ENCODE measurements at places on chromosomes 16 and 17.

GRCh38 chr16:69909760-69910159 lies 41.4 kb upstream of the CLEC18A start:
- no peak for DNase-seq

- peak; percentile 62 for DNase-seq
These were observed at the start of gene CMTM3 for GRCh38 chr16:66604376-66605176. Gene CMTM3, plus strand, starts transcription at chr16:66604704. Its CDS starts 102 bp downstream, at chr16:66604806.

DNA sequence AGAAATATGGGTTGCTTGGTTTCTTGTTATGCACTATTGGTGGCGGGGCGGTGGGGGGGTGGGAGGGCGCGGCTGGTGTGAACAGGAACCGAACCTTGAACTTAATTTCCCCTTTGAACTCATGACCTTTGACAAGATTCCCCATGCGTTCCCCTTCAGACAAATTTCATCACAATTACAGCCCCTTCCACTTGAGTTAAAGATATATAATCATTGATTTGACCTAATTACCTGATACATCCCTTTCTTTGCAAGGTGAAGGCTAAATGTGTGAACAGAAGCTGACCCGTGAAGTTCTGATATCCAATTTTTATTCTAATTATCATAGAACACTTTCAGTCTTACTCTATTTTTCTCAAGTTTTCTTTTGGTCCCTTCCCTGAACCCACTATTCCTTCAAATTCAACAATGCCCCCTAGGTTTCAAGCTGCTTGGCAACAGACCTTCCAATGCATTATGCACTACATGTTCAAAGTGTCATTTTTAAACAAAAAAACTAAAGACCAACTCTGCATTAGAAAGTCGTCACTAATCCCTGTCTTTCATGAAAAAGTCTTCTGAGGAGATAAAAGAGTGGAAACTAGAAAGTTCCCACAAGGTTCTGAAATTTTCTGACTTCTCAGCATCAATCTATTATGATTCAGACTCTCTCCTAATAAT lies 116.8 kb downstream of the SKAP1 start:
- DNase-seq, result no peak

DNA sequence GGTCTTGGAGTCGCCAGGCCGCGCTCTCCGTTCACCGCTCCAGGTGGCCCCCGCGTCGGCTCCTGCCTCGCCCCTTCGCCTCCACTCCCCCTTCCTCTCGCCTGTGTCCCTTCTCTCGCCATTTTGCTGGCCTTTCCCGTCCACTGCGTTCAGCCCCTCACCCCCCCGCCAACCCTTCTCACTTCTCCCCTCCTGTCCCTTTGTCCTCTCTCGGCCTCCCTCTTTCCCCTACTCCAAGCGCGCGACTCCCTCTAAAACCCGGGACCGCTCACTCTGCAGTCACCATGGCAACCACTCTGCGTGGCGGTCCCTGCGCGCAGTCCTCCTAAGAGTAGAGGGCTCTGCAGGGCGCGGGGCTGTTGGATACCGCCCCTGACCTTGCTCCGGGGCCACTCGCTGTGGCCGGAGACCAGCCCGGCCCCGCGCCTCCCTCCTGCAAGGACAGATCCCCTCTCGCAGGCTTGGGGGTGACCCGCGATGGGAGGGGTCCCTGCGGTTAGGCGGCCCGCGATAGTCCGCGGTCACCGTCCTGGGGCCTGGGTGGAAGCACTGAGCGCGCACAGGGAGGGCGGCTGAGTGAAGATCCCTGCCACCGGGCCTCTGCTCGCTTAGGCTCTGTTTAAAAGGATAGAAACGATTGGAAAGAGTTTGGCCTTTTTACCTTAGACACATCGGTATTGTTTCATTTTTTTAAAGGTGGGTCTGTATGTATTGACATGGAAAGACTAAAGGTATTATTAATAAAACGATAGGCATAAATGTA lies 454 bp downstream of the CCDC40 start:
- DNase-seq, result no peak

- no peak for DNase-seq
These were observed 12.2 kb downstream of the GALNS start for GRCh38 chr16:88844419-88845036.

- no peak for DNase-seq
These were observed 5.8 kb downstream of the ITPRIPL2 start for GRCh38 chr16:19119564-19119963.

DNA sequence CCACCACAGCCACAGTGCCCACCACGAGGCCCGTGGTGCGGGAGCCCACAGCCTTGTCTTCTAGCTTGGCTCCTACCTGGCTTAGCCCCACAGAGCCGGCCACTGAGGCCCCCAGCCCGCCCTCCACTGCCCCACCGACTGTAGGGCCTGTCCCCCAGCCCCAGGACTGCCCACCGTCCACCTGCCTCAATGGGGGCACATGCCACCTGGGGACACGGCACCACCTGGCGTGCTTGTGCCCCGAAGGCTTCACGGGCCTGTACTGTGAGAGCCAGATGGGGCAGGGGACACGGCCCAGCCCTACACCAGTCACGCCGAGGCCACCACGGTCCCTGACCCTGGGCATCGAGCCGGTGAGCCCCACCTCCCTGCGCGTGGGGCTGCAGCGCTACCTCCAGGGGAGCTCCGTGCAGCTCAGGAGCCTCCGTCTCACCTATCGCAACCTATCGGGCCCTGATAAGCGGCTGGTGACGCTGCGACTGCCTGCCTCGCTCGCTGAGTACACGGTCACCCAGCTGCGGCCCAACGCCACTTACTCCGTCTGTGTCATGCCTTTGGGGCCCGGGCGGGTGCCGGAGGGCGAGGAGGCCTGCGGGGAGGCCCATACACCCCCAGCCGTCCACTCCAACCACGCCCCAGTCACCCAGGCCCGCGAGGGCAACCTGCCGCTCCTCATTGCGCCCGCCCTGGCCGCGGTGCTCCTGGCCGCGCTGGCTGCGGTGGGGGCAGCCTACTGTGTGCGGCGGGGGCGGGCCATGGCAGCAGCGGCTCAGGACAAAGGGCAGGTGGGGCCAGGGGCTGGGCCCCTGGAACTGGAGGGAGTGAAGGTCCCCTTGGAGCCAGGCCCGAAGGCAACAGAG lies 10.5 kb downstream of the VASN start:
- no peak for DNase-seq

DNA sequence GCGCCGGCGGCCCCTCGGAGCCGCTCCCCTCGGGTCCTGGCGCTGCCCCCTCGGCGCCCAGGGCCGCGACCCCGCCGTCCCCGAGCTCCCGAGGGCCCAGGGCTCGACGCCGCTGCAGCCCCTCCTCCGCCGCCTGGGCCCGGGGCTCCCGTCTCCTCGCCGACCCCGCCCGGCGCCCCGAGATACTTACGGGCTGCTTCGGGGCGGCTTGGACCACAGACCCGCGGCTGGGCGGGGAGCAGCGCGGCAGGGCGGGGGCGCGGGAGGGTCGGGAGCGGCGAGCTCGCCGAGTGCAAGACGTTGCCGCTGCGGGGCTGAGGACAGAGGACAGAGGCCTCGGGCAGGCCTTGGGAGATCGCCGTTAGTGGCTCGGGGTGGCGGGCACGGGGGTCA lies 290 bp downstream of the TOB1 start:
- DNase-seq, result no peak

DNA sequence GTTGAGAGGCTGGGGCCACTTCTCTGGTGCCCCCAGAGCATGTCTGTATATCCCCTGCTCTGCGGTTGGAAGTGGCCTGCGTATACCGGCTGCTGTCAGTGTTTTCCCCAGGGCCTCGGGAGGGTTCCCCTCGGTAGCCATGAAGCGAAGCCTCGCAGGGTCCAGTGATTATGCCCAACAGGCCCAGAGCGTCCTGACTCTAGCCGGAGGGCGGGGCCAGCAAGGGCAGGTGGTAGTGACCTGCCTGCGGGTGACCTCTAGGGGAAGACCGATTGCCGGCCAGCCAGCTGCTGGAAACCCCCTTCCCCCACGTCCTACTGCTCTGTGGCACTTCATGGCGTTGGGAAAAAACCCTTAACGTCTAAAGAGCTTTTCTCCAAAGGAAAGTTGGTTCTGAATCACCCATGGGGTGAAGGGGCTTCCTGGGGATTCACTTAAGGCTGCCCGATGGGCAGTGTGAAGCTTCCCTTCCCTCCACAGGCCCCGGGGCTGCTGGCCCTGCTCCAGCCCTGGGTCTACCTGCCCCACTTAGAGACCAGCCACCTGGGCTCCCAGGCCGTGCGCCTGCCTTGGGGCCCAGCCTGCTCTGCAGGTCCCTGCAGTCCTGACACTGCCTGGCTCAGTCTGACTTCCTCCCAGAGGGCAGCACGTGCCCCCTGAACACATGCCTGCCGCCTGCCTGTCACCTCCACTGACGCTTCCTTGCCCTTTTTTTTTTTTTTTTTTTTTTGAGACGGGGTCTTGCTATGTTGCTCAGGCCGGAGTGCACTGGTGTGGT lies 72.8 kb downstream of the SOCS1 start:
- no peak for DNase-seq

GRCh38 chr17:4215882-4216570 lies 47.8 kb downstream of the ANKFY1 start:
- no peak for DNase-seq

GRCh38 chr16:63876103-63876502 lies 1245.8 kb downstream of the CDH11 start:
- no peak for DNase-seq

DNA sequence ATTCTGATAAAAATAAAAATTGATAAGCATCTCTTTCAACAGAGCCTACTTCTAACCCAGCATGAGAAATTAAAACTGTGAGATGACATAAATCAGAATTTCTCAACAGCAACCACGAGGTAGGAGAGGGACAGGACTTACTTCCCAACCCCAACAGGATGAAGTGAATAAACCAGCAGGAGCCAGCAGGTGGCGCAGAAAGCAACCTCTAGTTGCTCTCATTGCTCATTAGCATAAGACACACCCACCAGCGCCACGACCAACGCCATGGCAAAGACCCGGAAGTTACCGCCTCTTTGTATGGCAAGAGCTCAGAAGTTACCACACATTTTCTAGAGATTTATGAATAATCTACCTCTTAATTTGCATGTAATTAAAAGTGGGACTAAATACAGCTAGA lies 189.4 kb upstream of the CDH8 start:
- no peak for DNase-seq

DNA sequence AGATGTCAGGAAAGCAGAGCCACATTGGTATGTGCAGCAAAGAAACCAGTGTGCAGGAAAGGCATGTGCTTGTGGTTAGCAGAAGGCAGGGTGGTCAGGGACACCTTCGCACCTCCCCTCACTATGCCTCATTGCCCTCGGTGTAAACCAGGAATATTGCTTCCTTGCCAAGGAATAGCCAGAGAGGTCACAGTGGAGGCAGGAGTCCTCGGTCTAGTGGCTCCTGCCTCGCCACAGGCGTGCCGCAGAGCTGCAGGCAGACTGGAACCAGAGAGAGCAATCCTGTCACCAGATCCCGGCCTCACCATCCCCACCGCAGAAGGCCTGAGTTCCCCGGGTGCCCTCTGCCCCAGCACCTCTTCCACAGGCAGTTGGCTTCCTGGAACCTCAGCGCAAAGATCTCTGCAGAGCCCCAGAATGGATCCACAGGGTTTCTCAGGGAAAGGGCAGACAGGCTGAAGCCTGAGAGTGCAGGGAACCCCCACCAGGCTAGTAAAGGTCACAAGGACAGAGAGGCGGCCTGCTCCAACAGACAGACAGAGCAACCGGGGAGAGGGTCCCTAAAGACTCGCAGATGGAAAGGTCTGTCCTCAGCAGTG lies 21.6 kb downstream of the CCDC182 start:
- DNase-seq, result no peak

DNA sequence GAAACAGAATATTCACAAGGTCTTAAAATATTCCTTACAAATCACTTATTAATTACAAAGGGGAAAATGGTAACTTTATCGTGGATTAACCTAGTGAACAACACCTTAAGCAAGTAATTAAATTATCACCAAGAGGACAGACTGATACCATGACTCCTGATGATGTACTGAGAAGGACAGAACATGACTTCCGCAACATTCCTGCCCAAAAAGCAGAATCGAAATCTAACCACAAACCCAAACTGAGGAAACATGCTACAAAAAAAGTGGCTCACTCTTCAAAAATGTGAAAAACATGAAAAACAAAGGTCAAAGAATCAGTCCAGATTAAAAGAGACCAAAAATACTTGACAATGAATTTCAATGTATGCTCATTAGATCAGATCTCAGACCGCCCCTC lies 151.5 kb downstream of the AATF start:
- no peak for DNase-seq

DNA sequence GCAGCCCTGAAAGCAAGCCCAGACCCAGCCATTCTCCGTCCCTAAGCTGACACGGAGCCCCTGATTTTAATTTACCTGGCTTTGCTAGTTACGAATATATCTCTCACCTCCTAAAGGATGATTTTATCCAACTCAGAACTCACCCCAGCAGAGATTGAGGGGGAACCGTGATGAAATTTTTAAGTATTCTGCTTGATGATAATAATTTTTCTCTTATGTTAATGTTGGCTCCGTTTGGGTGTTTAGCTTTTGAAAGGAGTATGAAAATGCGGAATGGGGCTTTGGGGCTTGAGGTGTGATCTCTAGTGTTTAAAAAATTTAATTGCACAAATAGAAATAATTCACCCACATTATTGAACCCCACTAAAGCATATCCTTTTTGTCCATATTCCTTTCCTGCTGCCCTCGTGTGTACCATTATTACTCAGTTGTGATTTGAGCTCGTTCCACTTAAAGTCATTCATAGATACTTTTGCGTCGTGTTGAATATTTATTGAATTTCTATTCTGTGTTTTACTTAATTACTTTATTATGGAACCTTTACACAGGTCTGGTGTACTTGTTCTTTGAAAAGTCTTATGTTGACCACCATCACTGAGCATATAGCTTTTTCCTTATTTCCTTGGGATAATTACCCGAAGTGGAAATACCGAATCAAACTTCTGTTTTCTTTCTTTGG lies 775 bp downstream of the PRPSAP2 start:
- no peak for DNase-seq

DNA sequence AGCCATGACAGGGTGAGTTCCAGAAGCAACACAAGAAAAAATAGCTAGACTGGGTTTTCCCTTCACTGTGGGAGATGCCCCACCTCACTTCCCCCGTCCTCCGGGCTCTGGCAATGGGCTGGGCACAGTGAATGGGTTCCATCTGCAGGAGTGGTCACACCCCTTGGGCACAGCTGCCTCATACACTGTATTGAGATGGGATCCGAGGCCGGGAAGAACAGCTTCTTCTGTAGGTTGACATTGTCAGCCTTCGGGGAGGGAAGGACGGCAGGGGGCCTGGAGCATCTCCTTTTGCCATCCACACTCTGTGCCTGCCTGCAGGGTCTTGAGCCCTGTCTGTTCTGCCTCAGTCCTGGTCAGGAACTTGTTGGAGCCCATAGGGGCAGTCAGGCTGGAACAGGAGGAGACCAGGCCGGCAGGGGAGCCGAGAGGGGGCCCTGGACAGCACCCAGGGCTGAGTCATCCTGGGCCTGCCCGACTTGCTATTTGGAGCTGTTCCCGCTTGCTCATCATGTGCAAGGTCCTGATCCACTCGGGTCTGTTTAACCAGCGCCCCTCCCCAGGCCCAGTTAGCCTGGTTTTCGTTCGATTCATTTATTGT lies 286.7 kb downstream of the SEC14L1 start:
- DNase-seq, result no peak

- no peak for DNase-seq
These were observed 6.0 kb downstream of the GGNBP2 start for GRCh38 chr17:36550491-36551417.

GRCh38 chr17:17269926-17270773 lies 10.9 kb downstream of the COPS3 start:
- no peak for DNase-seq

- DNase-seq, result no peak
These were observed 9.5 kb downstream of the SLC6A4 start for GRCh38 chr17:30225919-30226553.
